ENCODE measurements at places on chromosomes 3 and 15. TPM values are rescaled to one million over a fixed set of nuclear protein-coding genes. Genes with fewer than 3 reads are reported as not detected.

The GPR27 gene
- total RNA-seq, result 0.12 TPM

The GOLGA8H gene
- 0.33 TPM for total RNA-seq

The CCK gene
- total RNA-seq, result 0.62 TPM

The FAM43A gene
- total RNA-seq, result 15.5 TPM

The CCR5 gene
- total RNA-seq, result not detected

The GP5 gene
- under 0.01 TPM for total RNA-seq

The EPHA3 gene
- 1.9 TPM for total RNA-seq

The CTXN2 gene
- total RNA-seq, result not detected

The PPP2R3A gene
- total RNA-seq, result 14.9 TPM

The SCN11A gene
- total RNA-seq, result under 0.01 TPM

The REC114 gene
- total RNA-seq, result not detected

The ATP2C1 gene
- total RNA-seq, result 169 TPM

The IFT57 gene
- 79.2 TPM for total RNA-seq

The ARL6IP5 gene
- 103 TPM for total RNA-seq

The SLC28A1 gene
- total RNA-seq, result 0.12 TPM

The CLSTN2 gene
- total RNA-seq, result 1.00 TPM

The ACP3 gene
- 27.1 TPM for total RNA-seq

The CDHR4 gene
- total RNA-seq, result 0.12 TPM

The ATP13A5 gene
- not detected for total RNA-seq

The MYLK gene
- total RNA-seq, result 611 TPM

The RBP2 gene
- not detected for total RNA-seq

The IQCF5 gene
- not detected for total RNA-seq

The TEX55 gene
- total RNA-seq, result not detected

The ADAMTS9 gene
- total RNA-seq, result 2.1 TPM

The ECE2 gene
- total RNA-seq, result not detected

The LINS1 gene
- total RNA-seq, result 17.8 TPM

The CFAP100 gene
- total RNA-seq, result not detected

The A4GNT gene
- total RNA-seq, result not detected

The GORASP1 gene
- total RNA-seq, result 34.9 TPM

The ITIH3 gene
- total RNA-seq, result 0.12 TPM

The NDN gene
- 59.1 TPM for total RNA-seq

The GPR176 gene
- 135 TPM for total RNA-seq

The C3orf70 gene
- total RNA-seq, result 1.4 TPM

The TXNRD3 gene
- 8.6 TPM for total RNA-seq

The WDR82 gene
- total RNA-seq, result 70.7 TPM

The FRMD5 gene
- total RNA-seq, result 11.1 TPM

The BRK1 gene
- total RNA-seq, result 83.0 TPM

The TRAK1 gene
- 17.8 TPM for total RNA-seq

The ZDHHC3 gene
- total RNA-seq, result 30.6 TPM

The GPR156 gene
- total RNA-seq, result 0.55 TPM

The SUSD5 gene
- 4.1 TPM for total RNA-seq

The ST3GAL6 gene
- total RNA-seq, result 12.9 TPM

The SMCO1 gene
- total RNA-seq, result not detected

The CHRNB4 gene
- total RNA-seq, result not detected

The MAPK6 gene
- total RNA-seq, result 94.5 TPM

The CHRNA5 gene
- 5.1 TPM for total RNA-seq

The KLF15 gene
- total RNA-seq, result 1.5 TPM

The TCTA gene
- total RNA-seq, result 14.5 TPM

The DPPA4 gene
- total RNA-seq, result not detected

The CYP19A1 gene
- 0.12 TPM for total RNA-seq

The ELP6 gene
- total RNA-seq, result 28.5 TPM

The MESP1 gene
- total RNA-seq, result 1.1 TPM

The ADAMTS17 gene
- 0.11 TPM for total RNA-seq

The ARRDC4 gene
- total RNA-seq, result 8.4 TPM

The MCF2L2 gene
- 0.66 TPM for total RNA-seq

The CACNA2D2 gene
- total RNA-seq, result under 0.01 TPM

The GASK1A gene
- 2.2 TPM for total RNA-seq

The ALDH1A2 gene
- 10.9 TPM for total RNA-seq

The FAIM gene
- total RNA-seq, result 10.6 TPM
